A549 treated with CpdA at 1 μM for 4 hours (cell line): ENCODE measurements at places on chromosomes 5 and 9. TPM values are rescaled to one million over a fixed set of nuclear protein-coding genes. Genes with fewer than 3 reads are reported as not detected.

PCDHGA1 gene
- total RNA-seq = 0.27 to 0.49 TPM (median 0.31 TPM) in 5 replicates

CARD9 gene
- 0.69 to 2.4 TPM (median 1.2 TPM) in 5 replicates for total RNA-seq

DMRT2 gene
- total RNA-seq = 0.09 to 0.13 TPM in 2 of 5 replicates, not detected in the others

MATR3 gene
- 147 to 200 TPM (median 180 TPM) in 5 replicates for total RNA-seq

FOXD4 gene
- 0.29 to 0.59 TPM (median 0.53 TPM) in 5 replicates for total RNA-seq

FOXD4L3 gene
- 0.06 to 0.24 TPM (median 0.14 TPM) in 3 of 5 replicates, not detected in the others for total RNA-seq

SPINK4 gene
- not detected in 5 replicates for total RNA-seq
